ENCODE measurements at places on chromosomes 13 and 19.

DNA sequence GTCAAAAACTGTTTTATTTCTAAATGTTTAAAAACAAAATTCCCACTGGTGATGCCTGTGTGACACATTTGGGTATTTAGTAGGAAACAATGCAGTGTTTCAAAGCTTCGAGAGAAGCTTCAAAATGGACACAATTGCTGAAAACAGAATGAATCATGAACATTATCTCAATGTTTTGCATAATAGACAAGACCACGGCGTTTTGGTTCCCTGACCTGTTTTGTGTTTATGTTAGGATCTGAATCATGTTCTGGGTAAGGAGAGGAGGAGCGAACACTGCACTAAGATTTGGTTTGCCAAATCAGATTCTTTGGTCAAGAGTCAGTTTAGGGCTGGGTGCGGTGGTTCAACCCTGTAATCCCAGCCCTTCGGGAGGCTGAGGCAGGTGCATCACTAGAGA lies 42.2 kb downstream of the IFT88 start:
- DNase-seq: no peak

DNA sequence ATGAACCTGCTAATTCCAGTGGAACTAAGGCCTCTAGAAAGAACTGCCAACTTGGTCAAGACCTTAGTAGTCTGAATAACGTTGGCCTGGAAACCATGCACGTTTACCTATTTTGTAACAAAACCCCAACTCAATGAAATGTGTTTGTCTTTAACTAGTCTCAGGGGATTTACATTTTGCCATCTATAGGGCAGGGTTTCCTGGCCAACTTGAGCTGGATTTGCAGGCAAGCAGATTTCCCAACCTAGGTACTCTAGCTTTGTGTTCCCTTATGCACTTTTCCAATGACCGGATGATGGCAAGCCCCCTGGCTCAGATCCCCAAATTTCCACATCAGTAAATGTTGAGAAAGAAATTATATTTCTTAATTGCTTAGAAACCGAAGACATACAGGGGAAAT lies 114.5 kb downstream of the IRS2 start:
- no peak for DNase-seq

DNA sequence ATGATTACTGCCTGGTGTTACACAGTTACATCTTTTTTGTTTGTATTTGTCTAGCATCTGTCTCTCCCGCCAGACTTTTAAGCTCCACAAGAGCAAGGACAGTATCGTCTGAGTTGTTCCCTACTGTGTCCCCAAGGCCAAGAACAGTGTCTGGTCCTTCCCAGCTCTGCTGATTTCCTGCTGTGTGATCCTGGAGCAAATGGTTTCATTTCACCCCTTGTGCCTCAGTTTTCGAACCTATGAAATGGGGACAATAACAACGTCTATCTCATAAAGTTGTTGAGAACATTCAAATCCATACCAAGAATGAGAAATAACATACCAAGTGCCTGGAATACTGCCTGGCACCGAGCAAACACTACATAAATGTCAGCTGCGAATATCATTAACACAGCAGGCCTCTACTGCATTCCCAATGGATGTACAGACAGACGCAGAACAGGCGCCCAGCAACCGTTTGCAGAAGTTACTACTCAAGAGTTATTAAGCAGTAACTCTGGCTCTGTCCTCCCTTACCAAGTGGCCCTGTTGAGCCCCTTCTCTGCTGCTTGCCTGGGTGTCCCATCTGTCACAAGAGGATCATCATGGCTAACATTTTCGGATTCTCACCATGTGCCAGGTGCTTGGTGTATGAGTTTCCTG lies 11.4 kb downstream of the XRCC1 start:
- no peak for DNase-seq

DNA sequence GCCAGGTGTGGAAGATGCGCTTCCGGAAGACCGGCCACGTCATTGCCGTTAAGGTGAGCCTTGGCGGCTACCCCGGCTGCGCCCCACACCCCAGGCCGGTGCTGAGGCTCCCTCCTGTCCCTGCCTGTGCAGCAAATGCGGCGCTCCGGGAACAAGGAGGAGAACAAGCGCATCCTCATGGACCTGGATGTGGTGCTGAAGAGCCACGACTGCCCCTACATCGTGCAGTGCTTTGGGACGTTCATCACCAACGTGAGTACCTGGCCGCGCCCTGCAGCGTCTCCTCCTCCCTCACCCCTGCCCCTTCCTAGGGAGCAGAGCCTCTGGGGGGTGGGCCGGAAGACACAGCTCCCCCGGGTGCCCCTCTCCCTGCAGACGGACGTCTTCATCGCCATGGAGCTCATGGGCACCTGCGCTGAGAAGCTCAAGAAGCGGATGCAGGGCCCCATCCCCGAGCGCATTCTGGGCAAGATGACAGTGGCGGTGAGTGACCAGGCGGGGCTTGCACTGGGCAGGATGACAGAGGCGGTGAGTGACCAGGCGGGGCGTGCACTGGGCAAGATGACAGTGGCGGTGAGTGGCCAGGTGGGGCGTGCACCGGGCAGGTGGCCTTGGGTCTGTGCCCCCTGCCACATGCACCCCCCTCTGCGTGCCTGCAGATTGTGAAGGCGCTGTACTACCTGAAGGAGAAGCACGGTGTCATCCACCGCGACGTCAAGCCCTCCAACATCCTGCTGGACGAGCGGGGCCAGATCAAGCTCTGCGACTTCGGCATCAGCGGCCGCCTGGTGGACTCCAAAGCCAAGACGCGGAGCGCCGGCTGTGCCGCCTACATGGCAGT lies 4.1 kb upstream of the TGFBR3L start:
- DNase-seq: no peak

- no peak for DNase-seq
These were observed 26.4 kb downstream of the MYO9B start for GRCh38 chr19:17101686-17102628.

DNA sequence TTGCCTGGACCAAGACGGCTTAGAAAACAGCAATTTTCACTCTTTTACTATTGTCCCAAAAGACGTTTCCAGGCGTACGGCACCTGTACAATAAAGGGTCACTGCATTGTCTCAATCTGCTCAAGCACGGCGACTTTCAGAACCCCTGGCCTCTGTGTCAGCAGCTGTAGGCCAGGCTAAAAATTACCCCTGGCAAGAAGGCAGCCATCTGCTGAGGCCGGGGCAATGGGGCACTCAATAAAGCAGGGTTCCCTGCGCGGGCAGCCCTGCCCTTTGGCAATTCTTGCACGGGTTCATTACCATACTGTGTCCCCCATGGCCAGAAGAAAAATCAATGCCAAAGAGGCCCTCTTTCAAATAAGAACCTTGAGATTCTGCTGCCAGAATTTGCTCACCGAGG lies 52.1 kb downstream of the STK24 start:
- no peak for DNase-seq

GRCh38 chr19:6378041-6378440 lies 2.3 kb upstream of the PSPN start:
- no peak for DNase-seq

GRCh38 chr13:37656247-37656940 lies 57.8 kb upstream of the POSTN start:
- no peak for DNase-seq

DNA sequence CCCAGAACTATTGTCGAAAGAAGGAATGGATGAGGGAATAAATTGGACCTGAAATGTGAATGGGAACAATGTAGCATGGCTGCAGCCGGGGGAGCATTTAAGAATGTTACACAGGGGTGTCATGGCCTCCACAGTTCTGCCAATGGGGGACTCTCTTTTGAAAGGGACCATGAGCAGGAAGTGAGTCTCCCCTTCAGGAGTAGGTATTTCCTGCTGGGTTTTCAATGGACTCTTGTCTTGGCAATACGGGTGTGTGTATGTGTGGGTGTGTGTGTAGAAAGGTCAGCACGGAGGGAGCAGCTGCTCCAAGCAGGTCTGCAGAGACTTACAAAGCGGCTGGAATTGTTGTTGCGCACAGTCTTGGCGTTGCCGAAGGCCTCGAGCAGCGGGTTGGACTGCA lies 24.4 kb downstream of the MYO1F start:
- DNase-seq: no peak

DNA sequence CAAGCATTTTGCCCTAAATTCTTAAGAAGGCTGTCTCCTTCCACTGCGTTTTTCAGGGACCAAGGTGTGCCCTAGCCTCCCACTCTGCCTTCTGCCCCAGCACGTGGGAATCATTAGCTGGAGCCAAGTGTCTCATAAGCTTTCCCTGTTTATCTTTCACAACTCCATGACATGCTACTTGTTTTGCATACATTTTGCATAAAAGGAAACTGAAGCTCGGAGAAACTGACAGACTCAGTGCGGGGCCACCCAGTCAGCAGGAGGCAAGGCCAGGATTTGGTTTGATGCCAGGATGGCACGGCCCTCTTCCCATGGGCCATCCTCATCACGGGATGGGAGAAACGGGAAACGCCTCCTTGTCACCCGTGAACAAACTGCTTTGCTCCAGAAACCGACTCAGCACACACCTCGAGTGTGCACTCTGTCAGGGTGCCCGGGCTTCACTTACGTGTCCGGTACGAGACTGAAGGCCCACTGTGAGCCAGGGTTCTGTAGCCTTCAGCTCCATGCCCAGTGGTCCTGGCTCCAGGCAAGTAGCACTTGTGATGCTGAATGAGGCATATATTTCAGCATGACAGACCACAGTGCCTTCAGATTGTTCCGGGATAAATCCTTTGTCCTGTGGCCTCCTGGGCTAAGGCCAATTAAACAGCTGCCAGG lies 9.6 kb downstream of the CEBPA start:
- DNase-seq: no peak

- no peak for DNase-seq
These were observed 5.7 kb upstream of the C5AR1 start for GRCh38 chr19:47303966-47304365.

DNA sequence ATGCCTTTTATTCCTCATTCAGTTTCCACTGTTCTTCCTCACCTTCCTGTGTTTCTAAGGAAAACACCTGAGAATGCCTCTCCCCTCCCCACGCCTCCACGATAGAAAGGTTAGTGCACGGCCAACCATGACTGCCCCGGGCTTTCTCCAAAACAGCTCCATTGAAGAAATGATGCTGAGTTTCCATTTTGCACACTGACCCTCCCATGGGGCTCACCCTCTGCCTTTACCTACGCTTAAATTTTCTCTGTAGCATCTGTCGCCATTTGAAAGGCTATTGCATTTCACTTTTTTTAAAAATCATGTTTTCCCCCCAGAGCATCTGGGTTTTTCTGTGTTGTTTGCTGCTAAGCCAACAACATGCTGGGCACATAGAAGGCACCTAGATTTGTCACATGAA lies 48.2 kb downstream of the ABCC4 start:
- no peak for DNase-seq

DNA sequence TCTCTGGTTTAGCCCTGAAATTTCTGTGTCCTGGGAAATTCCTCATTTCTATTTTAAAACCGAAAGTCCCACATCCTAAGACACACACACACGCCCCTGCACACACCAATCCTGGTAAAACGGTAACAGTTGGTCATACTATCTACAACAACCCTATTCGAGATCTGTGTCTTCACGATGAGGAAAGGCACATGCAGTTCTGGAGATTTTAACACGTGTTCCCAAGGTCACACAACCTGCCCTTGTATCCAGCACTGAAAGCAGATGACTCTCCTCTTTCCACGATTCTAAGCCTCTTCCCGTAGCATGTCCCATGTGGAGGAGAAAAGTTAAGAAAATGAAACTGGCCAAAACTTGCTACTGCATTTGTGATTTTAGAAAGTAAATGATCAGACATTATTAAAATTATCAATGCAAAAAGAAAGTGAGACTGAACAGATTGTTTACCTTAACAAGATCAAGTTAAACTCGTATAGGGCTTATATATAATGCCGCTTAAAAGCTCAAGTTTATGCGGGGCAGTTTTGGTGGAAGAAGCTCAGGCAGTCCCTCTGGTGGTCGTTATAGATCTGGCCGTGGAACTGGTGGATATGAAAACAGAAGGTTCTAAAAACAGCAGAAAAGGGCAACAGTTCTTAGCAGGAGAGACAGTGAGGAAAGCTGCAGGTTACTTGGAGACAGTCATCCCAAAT lies 32.7 kb downstream of the VSTM1 start:
- no peak for DNase-seq

DNA sequence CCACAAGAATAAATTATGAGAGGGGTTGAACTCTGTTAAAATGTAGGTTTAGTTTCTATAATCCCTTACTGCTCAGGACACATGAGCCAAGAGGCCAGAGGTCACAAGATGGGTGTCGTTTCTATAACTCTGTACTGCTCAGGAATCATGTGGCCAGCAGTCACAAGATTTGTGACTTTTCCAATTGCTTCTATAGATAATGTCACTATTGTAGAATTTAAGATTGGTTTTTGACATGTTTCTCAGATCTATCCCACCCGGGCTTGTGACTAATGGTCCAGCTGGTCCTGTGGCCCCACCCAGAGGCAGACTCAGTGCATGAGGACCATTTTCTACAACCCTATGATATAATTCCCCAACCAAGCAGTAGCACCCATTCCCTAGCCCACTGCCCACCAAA lies 662.0 kb upstream of the KLF12 start:
- no peak for DNase-seq

- DNase-seq: no peak
These were observed 76.4 kb upstream of the MCF2L start for GRCh38 chr13:112892426-112893206.

DNA sequence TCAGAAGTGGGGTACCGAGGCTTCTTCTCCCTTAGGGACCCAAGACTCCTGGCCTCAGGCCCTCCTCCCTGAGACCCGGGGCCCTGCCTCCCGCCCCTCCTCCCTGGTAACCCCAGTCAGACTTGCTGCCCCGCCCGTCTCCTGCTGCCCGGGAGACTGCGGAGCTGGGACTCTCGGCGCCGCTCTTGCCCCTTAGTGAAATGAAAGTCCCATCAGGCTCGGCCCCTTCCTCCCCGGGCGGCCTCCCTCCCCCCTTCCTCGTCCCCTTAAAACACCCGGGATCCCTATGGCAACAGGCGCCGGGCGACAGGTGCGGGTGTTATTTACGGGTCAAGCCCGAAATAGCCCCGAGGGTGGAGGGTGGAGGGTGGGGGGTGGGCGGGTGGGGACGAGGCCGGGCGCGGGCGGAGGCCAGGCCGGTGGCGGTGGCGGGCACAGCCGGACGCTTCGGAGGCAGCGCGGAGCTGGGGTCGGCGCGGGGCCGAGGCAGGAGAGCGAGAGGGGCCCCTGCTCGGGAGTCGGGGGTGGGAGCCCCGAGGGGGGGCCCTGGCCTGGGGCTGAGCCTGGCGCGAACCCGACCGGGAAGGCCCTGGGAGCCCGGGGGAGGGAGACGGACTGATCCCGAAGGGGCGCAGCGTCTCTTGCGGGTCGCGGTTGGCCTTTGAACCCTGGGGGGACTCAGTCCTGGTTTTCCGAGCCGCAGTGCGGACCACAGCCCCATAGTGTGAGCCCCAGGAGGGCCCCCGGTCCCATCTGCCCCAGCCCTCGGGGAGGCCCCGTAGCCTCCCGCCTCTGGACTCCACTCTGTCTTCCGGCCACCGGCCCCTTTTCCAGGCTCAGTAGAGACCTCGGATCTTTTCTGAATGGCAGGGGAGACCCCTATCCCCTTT lies at the start of gene CACNG6:
Gene CACNG6 (plus strand): TSS at position 414 of the 890 bp plus-strand sequence. CDS start 1,241 bp downstream, outside the sequence.
- DNase-seq: no peak

GRCh38 chr19:2732157-2732725 lies 7.6 kb downstream of the SLC39A3 start:
- DNase-seq: no peak

GRCh38 chr13:40984668-40985366 lies 34.3 kb downstream of the ELF1 start:
- DNase-seq: no peak

- DNase-seq: no peak
These were observed 82.5 kb upstream of the GPR183 start for GRCh38 chr13:99389520-99390304.
